ENCODE measurements at places on chromosomes 7 and 10. TPM values are rescaled to one million over a fixed set of nuclear protein-coding genes. Genes with fewer than 3 reads are reported as not detected.

The CTTNBP2 gene
- 11.3 TPM for total RNA-seq

The WEE2 gene
- not detected for total RNA-seq

The PKD1L1 gene
- total RNA-seq, result under 0.01 TPM

The CTAGE4 gene
- not detected for total RNA-seq

The NEUROG3 gene
- not detected for total RNA-seq

The NODAL gene
- not detected for total RNA-seq

The ANXA8L1 gene
- 0.18 TPM for total RNA-seq

The CEP55 gene
- 30.8 TPM for total RNA-seq

The UCMA gene
- total RNA-seq, result not detected

The SEC61A2 gene
- total RNA-seq, result 6.8 TPM

The SFTPA1 gene
- total RNA-seq, result not detected

The PKD2L1 gene
- total RNA-seq, result not detected

The MARCHF5 gene
- total RNA-seq, result 20.8 TPM

DNA sequence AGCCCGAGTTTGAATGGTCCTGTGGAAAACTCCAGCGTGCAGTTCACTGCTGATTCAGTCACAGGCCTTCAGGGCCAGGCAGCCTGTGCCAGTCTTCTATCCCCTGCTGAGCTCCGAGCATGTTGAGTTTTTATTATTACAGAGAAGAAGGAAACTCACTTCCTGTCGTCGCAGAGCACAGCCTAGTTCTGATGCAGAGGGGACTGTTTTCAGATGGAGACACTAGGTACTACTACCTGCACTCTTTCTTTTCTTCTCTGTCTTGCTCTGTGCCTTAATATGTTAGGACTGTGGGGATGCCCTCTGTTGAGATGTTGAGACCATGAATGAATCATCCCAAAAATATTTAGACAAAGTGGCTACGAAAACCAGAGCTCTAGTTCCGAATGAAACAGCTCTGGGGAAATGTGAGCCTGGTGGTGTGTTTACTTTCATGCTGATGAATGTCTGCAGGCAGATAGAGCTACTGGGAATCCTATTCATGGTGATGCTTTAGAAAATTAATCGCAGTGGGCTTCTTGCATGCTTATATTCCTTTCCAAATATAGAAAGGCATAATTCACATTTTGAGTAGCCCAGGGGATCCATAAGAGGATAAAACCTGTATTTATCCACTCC is 29.6 kb downstream of the CASP7 start:
- DNase-seq, result peak; percentile 85

DNA sequence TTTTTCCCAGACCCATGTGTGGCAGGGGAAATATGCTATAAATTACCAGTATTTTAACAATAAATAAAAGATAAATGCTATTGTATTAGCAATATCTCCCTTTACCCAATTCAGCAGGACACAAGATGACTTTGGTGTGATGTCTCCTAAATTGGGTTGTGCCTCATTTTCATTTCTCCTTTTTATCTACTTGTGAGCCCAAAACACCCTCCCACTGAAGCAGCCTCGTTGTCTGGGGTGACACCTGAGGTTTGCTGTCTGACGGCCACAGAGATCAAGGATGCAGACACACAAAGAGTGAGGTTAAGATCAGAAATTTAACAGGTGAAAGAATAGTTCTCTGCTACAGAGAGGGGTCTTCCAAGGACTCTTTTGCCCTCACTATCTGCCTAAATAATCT is 27.1 kb upstream of the CC2D2B start:
- DNase-seq, result no peak

DNA sequence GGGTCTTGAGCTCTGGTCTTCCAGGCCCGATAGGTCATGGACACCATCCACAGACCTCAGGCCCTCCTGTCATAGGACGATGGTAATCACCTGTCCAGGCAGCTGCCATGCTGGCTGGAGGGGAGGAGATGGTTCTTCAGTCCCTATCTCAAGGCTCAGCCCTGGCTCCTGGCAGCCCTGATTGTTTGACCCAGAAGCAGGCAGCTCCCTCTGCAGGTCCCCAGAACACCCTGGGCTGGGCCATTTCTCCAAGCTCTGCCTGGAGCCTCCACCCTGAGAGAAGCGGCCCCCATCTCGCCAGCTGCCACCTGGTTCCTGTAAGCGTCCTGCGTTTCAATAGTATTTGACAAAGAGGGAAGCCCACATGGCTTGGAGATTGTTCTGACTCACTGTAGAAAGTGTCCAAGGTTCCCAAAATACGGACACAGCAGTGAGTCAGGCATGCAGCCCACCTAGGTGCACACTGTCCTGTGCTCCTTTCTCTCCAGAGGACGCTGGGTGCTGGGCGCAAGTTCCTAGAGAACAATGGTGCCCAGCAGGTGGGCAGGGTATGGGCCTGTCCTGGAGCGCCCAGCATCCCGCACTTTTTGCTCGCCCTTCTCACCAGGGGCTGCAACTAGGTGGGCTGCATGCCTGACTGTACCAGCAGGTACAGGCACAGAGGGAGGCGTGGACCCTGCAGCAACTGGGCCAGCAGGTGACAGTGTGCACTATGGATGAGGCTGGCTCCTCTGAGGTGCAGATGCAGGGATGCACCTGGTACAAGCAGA is 72.4 kb upstream of the EBF3 start:
- DNase-seq, result no peak

DNA sequence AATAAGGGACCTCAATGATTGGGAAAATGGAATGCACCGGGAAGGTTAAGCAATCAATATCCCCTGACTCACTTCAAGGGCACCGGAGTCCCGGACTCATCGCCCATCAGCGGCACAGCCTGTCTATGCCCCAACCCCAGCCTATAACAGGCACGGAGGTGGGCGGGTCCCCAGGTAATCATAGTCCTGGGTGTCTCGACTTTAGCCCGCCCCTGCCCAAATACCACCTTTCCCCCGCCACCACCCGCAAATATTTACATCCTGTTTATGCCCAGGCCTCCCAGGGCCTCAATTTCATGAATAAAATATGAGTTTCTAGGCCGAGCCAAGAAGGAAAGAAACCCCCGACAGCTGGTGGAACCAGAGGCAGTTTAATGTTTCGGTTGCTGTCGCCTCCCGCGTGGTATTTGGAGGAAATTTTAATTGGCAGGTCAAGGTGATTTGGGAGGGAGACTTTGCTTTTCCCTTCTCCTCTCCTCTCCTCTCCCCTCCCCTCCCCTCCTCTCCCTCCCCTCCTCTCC is 15.6 kb upstream of the RFC2 start:
- DNase-seq, result peak; percentile 74

DNA sequence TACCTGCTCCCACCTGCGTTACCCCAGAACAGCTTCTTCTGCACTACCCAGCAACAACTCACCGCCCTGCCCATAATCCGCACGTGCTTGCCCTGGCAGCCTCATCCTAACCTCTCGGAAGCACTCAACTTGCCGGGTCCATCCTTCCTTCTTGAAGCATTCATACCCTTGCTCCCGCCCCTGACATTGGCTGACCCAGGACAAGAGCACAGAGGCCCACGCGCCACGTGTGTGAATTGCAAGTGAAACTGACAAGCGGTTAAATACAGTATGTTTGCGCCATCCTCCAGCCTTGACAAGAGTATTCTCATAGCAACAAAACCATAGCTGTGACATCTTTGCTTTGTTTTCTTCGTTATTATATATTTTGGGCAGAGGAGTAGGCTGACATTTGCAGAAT is 10.9 kb upstream of the OCM start:
- no peak for DNase-seq

GRCh38 chr10:62239994-62240393 is 28.6 kb downstream of the RTKN2 start:
- no peak for DNase-seq

GRCh38 chr7:1695800-1696454 is 25.9 kb downstream of the ELFN1 start:
- DNase-seq, result no peak

GRCh38 chr7:76165106-76165972 is 36.4 kb upstream of the SRRM3 start:
- DNase-seq, result no peak

DNA sequence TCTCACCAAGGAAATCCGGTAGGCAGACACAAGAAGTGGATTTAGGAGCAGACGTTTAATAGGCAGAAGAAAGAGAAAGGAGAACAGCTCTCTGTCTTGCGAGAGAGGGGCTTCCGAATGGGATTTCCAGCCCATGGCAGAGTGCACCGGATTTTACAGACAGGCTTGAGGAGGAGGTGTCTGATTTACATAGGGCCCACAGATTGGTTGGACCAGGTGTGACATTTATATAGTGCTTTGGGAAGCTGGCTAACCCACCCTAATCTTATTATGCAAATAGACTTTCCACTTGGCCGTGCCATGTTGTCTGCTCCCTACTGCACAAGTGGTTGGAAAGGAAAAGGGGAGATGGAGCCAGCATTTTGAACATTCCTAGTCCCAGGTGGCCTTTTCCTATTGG is 57.8 kb downstream of the ANKMY2 start:
- no peak for DNase-seq

- DNase-seq, result no peak
These were observed 213.9 kb downstream of the ELFN1 start for GRCh38 chr7:1883834-1884582.

DNA sequence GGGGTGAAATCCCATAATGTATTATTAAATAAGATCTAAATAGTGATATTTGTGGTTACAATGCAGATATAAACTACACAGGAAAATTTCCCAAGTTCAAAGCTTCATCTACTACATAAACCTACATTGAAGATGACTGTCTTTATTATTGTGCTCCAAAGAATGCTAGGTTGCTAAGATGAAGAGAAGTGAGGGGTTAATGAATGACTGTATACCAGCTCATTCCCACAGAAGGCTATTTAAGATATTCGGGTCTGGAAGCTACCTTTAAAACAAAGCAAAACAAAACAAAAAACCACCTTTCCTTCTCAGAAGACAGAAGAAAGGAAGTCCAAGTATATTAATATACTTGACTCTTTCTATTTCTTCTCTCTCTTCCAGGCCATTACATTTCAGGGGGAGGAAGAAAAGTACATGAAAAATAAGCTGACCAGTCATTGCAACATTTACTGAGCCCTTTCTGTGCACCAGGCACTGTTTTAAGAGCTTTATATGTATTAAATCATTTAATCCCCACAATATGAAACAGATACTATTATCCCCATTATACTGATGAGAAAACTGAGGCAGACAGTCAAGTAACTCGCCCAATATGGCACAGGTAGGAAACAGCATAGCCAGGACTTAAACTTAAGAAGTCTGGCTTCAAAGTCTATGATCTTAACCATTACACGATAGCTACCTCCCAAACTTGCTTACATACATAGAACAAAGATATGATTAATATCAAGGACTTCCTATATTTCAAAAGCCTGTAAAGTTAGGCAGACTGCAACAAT is 48.1 kb downstream of the TNPO3 start:
- peak; percentile 37 for DNase-seq

GRCh38 chr10:100836891-100837290 is 75.9 kb upstream of the SLF2 start:
- DNase-seq, result no peak

GRCh38 chr7:141430455-141431139 is 120.6 kb upstream of the AGK start:
- DNase-seq, result no peak

DNA sequence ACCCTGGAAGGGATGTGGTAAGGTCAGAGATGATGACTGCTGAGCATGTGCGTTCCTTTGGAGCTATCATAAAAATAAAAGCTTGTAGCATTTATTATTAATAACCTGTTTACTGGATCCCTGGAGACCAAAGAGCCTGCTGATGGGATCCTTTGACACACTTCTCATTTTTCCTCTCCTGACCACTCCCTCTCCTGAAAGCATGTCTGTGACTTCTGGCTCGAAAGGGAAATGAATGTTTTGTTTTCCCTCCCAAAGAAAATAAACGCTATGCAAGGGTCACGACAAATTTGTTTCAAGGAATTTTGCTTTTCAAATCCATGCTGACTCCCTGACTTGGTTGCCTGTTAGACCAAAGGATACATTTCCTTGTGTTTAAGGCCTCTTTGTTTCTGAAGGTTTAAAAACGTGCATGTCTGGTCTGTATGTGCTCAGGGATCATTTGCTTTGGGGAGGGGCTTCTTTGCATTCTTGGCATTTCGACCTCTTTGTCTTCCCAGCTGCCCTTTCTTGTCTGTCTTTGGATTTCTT is 185.1 kb upstream of the AGK start:
- DNase-seq, result no peak

GRCh38 chr10:131088619-131089018 is 222.9 kb downstream of the TCERG1L start:
- no peak for DNase-seq

- DNase-seq, result peak; percentile 65
These were observed 87.0 kb downstream of the SGMS1 start for GRCh38 chr10:50536617-50537240.

DNA sequence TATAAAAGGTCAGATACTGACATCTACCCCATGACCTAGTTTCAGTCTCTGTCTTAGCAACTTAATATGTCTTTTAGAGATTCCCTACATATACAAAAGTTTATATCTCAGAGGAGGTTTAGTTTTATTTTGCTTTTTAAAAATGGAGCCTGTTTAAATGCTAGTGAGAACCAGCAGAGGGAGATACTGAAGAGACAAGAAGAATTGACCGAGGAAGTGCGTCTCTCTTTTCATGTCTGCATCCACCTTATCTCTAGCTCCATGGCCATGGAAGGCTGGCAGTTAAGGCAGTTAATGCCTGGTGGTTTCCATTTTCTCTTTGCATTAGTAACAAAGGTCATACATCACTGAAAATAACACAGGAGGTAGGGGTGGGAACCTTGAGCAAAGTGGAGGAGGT is 10.7 kb downstream of the SUV39H2 start:
- DNase-seq, result no peak

GRCh38 chr7:8249121-8249520 is 12.8 kb downstream of the ICA1 start:
- no peak for DNase-seq

DNA sequence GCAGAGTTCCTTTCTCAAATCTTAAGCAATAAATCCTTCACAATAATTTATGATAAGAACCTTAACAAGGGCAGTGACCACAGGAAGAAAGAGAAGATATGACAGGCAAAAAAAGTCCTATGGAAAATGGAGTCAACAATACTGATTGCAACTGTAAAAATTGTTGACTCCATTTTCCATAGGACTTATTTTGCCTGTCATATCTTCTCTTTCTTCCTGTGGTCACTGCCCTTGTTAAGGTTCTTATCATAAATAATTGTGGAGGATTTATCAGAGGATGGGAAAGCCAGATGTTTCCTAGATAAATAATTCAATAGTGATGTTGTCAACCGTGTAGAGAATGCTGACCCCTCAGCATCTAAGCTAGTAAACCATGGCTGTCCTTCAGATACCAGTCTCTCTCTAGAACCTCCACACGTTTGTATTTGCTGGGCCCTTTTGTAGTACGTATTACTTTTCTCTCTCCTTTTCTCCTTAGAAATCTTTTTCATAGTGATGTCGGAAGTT is 172.6 kb upstream of the BET1 start:
- DNase-seq, result no peak

GRCh38 chr7:121084256-121084655 is 95.7 kb downstream of the CPED1 start:
- peak; percentile 44 for DNase-seq

Data from IMR-90 (cell line).